Keratinocyte (primary cell): ENCODE measurements at places on chromosomes 16 and 17. TPM values are rescaled to one million over a fixed set of nuclear protein-coding genes. Genes with fewer than 3 reads are reported as not detected.

MT3 gene
- polyA plus RNA-seq: not detected in 3 replicates

TBC1D3I gene
- polyA plus RNA-seq: 0.03 TPM in 1 of 3 replicates, not detected in the others

SLC38A7 gene
- polyA plus RNA-seq: 11.2 to 18.9 TPM (median 18.2 TPM) in 3 replicates

KRTAP4-6 gene
- polyA plus RNA-seq: not detected in 3 replicates

GCGR gene
- polyA plus RNA-seq: not detected in 3 replicates

SLC16A11 gene
- polyA plus RNA-seq: 0.09 TPM in 1 of 3 replicates, not detected in the others

TMEM238L gene
- 0.26 TPM in 1 of 3 replicates, not detected in the others for polyA plus RNA-seq

YBX2 gene
- 0.01 to 0.05 TPM (median 0.05 TPM) in 3 replicates for polyA plus RNA-seq

NAA38 gene
- 41.0 to 130 TPM (median 70.9 TPM) in 3 replicates for polyA plus RNA-seq

CPNE7 gene
- polyA plus RNA-seq: 6.2 to 12.4 TPM (median 9.1 TPM) in 3 replicates

HIC1 gene
- polyA plus RNA-seq: 0.64 to 1.1 TPM (median 0.92 TPM) in 3 replicates

KRT24 gene
- 1.0 to 1.8 TPM (median 1.3 TPM) in 3 replicates for polyA plus RNA-seq

HOXB4 gene
- polyA plus RNA-seq: 0.46 to 0.89 TPM (median 0.59 TPM) in 3 replicates

ACSM2A gene
- polyA plus RNA-seq: not detected in 3 replicates

GRB7 gene
- polyA plus RNA-seq: 4.0 to 5.3 TPM (median 4.2 TPM) in 3 replicates

NME3 gene
- polyA plus RNA-seq: 9.8 to 32.7 TPM (median 10.1 TPM) in 3 replicates

PRDM7 gene
- not detected in 3 replicates for polyA plus RNA-seq

PDE6G gene
- 0.24 TPM in 1 of 3 replicates, not detected in the others for polyA plus RNA-seq

FNDC8 gene
- not detected in 3 replicates for polyA plus RNA-seq

NRN1L gene
- not detected in 3 replicates for polyA plus RNA-seq

AGRP gene
- polyA plus RNA-seq: not detected in 3 replicates

GTF3C1 gene
- 23.5 to 33.5 TPM (median 28.3 TPM) in 3 replicates for polyA plus RNA-seq

SLC47A1 gene
- 0.05 to 0.23 TPM (median 0.07 TPM) in 3 replicates for polyA plus RNA-seq

PDILT gene
- not detected in 3 replicates for polyA plus RNA-seq

GPT2 gene
- 15.4 to 19.7 TPM (median 16.1 TPM) in 3 replicates for polyA plus RNA-seq
